Retina (tissue), 1 donor: ENCODE measurements at places on chromosomes 2 and 18.

DNA sequence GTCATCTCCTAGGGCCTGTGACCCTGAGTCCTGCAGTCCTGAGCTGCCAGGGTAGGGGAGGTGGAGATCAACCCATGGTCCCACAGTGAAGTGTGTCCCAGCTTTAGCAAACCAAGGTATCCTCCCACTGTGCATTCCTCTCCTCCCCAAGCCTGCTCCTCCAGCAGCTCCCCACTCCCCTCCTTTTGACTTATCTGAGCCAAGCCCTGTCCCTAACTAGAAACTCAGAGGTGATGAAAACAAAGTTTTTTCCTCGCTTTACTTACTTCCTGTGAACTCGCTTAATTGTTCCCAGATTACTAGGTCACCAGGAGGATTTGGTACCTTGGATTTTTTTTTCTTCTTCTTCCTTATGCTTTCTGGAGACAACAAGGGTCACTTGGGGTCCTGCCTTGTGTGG, 80.8 kb downstream of the EHD3 start:
- no peak for DNase-seq

DNA sequence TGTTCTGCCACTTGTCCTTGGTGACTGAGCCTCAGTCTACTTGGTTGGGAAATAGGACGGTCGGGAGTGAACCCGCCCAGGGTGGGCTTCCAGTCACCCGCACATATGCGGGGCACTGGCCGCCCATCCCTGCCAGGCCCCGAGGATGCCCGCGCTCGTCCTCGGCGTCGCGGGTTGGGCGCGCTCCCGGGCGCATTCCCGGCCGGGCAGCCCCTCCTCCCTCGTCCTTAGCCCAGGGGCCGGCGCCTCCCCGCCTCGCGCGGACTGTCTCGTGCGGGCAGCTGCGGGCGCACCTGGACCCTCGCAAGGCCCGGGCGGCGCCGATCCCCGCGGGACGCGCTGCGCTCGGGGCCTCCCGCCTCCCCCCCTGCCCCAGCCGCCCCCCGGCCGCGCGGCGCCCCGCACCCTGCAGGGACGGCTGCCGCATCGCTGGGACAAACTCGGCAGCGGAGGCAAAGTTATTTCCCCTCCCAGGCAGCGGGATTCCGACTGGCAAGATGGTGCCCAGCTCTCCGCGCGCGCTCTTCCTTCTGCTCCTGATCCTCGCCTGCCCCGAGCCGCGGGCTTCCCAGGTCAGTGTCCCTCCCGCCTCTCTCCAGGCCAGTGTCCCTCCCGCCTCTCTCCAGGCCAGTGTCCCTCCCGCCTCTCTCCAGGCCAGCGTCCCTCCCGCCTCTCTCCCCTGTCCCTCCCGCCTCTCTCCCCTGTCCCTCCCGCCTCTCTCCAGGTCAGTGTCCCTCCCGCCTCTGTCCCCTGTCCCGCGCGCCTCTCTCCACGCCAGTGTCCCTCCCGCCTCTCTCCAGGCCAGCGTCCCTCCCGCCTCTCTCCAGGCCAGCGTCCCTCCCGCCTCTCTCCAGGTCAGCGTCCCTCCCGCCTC, at the start of gene FBLN7:
TSS of gene FBLN7 (plus strand) at position 227 of the 874 bp plus-strand sequence. CDS start at position 498, 271 bp downstream.
- DNase-seq: peak; percentile 64

GRCh38 chr2:44722026-44722625, 219.4 kb upstream of the SIX3 start:
- DNase-seq: no peak

DNA sequence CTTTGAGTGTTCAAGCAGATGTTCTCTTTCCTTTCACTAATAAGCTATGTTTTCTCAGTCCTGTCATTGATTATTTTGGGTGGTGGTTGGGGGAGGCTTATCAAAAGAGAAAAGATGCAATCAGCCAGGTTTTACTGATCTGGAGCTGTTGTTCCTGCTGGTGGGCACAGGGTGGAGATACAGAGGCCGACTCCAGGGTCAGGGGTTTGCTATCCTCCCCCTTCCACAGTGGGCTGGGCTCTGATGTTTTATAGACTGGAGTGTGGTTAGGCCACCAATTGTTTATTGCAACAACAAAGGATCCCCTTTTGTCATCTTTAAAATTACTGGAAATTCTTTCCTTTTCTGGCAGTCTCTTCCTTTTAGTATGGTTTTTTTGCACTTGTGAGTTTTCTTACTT, 120.5 kb downstream of the TANC1 start:
- no peak for DNase-seq
